Effector memory CD4-positive, alpha-beta T cell (primary cell): ENCODE measurements at places on chromosomes 3 and 15.

- no peak for DNase-seq
These were observed 301.2 kb downstream of the OXSM start for GRCh38 chr3:26091096-26091495.

- no peak for DNase-seq
These were observed 23.0 kb upstream of the MUSTN1 start for GRCh38 chr3:52857864-52858263.

DNA sequence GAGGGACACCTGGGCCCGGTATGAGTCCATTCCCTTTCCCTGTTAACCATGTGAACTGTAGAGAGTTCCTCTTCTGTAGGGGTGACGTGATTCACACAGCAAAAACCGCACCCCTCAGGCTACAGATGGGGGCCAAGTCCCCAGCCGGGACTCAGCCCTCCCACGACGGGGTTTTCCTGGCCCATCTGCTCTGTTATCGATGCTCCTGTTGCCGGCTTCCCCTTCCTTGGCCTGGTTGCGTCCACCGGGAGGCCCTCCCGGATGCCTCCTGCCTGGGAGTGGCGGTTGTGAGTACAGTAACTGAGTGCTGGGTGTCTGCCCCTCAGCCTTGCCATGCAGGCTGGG, 817 bp upstream of the PLXNA1 start:
- DNase-seq, result peak; percentile 67

- no peak for DNase-seq
These were observed 59.4 kb downstream of the DENND4A start for GRCh38 chr15:65732698-65733097.

DNA sequence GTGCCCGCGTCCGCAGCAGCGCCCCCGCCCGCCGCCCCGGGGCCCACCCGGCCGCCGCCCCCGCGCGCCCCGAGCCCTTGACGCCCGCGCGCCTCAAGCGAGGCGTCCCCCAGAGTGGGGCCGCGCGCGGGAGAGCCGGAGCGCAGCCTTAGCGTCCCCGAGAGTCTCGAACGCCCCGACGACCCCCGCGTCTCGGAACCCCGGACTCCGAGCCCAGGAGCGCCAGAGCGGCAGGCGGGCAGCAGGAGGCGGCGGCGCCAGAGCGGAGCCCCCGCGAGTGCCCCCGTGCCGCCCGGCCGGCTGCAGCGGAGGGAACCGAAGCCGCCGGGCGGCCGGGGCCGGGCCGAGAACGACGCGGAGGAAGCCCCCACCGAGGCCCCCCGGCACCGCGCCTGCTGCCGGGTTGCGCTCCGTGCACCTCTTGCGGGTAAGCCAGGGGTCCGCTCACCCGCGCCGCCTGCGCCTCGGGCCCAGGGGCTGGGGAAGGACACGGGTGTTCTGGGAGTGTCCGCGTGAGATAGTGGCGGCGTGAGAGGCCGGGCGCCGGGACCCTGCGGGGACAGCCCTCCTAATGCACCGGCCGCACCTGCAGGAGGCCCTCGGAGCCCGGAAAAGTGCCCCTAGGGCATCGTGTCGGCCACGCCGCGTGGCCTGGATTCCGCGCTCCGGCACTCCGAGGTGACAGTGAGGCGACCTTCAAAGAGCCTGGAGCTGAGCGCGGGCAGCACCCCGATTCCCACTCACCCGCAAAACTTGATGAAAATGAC, 52.0 kb upstream of the ULK4 start:
- no peak for DNase-seq

GRCh38 chr3:183664913-183665381, 29.5 kb downstream of the KLHL24 start:
- no peak for DNase-seq

DNA sequence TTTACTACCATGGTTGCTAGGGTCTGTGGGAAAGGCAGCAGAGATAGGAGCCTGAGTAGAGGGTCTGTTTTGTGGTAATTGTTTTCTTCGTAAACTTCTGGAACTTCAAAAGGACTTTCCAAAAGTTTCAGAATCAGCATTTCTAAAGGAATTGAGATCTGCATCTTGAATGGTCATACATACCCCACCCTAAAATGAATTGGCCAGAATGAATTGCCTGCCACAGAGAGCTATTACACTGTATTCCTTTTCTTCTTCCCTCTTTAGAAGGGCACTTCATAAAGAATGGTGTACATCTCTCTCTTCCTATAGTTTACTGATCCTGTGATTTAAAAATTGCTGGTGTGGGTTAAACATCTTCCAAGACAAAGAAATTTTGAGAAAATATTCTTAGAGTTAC, 525.7 kb downstream of the NLGN1 start:
- no peak for DNase-seq

- DNase-seq, result no peak
These were observed 50.8 kb downstream of the CPN2 start for GRCh38 chr3:194300382-194300758.

GRCh38 chr3:32502946-32503286, 264 bp upstream of the CMTM6 start:
- DNase-seq, result no peak

DNA sequence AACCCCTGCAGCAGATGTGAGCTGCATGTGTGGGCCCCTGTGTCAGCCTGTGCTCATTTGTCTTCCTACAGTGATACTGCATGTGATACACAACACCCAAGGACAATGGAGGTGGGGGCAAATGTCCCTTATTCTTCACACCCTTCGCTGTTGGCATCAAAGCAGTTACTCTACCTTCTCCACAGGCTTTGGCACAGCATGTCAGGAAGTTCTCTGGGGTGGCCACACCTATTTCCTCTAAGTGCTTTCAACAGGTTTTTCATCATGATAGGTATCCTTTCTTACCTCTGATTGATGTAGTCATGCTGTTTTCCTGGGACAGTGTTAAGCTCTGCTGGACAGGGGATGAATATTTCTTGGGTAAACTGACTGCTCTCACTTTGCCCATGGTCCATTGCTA, 29.5 kb downstream of the ZNF662 start:
- no peak for DNase-seq

GRCh38 chr3:45803252-45803935, 7.1 kb upstream of the SLC6A20 start:
- DNase-seq, result no peak

GRCh38 chr3:186209810-186210752, 101.2 kb upstream of the ETV5 start:
- DNase-seq, result no peak

GRCh38 chr3:134931045-134931785, 136.2 kb downstream of the EPHB1 start:
- no peak for DNase-seq

DNA sequence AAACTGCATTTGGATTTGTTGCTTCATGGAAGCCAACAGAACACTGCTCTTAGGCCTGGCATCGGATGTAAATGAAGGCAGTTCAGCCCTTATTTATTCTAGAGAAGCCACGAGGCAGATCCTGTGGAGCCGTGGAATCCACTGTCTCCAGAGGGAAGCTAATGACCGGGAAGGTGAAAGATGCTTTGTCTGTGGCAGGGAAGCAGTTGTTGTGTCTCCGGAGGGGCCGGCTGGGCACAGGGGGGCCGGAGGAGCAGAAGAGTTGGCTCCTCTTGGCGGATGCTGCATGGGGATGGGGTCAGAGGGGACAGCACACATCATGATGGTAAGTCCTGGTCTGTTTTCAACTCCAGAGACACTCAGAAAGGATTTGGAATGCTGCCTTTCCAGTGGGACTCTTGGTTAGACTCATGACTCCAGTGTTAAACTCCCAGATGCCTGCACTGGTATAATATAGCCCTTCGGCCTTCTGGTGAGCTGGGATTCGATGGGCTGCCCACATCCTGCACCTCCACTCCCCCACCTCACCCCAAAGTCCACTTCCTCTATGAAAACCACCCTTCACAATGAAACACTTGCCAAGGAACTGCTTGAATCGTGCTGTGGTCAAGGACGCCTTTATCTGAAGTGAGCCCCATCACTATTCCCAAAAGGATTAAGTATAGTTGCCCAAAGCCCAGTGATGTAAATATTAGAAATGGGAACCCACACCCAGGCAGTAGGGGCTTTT, 33.6 kb downstream of the TPM1 start:
- no peak for DNase-seq

- no peak for DNase-seq
These were observed 75.6 kb downstream of the ST6GAL1 start for GRCh38 chr3:187005827-187006481.

- no peak for DNase-seq
These were observed 34.2 kb downstream of the SEMA5B start for GRCh38 chr3:122993124-122993978.

- no peak for DNase-seq
These were observed 21.0 kb downstream of the SLCO2A1 start for GRCh38 chr3:134008630-134009156.

DNA sequence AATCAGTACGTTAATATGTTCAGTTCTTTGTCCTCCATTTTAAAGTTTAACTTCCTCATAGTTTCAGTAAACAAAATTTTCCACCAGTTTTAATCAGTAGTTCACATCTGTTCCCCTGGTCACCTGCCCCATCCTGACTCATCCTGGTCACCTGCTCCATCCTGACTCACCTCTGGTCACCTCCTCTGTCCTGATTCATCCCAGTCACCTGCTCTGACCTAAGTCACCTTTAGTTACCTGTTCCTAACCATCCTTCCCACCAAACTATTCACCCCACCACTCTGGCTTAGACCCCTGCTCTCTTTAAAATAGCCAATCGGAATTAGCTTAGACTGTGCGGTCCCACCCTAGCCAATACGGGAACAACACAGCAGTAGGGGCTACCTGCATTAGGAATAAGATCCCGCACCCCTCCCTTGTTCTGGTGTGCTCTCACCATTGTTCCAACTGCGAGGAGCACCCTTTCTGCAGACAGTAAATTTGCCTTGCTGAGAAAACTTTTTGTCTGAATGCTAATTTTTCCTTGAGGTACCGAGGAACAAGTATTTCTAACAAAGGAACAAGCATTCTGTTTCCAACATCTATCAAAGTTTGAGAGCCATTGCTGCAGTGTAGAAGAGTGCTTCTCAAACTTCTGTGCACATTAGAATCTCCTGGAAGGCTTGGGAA, 169.3 kb downstream of the ADAMTS17 start:
- no peak for DNase-seq

DNA sequence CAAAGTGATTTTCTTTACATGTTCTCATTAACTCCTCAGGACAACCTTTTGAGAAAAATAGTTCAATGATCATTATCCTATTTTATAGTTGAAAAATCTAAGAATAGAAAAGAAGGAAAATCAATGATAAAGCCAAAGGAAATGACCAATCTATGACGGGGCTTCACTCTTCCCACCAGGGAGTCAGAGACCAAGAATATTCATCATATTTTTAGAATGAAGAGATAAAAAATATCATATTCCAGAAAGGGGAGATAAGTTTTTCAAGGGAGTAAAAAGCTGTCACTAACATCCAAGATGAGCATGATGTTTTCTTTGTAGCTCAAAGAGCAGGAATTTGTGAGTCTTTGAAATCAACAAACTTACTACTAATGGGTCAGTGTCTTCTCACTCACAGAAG, 71.5 kb upstream of the LPP start:
- DNase-seq, result no peak

DNA sequence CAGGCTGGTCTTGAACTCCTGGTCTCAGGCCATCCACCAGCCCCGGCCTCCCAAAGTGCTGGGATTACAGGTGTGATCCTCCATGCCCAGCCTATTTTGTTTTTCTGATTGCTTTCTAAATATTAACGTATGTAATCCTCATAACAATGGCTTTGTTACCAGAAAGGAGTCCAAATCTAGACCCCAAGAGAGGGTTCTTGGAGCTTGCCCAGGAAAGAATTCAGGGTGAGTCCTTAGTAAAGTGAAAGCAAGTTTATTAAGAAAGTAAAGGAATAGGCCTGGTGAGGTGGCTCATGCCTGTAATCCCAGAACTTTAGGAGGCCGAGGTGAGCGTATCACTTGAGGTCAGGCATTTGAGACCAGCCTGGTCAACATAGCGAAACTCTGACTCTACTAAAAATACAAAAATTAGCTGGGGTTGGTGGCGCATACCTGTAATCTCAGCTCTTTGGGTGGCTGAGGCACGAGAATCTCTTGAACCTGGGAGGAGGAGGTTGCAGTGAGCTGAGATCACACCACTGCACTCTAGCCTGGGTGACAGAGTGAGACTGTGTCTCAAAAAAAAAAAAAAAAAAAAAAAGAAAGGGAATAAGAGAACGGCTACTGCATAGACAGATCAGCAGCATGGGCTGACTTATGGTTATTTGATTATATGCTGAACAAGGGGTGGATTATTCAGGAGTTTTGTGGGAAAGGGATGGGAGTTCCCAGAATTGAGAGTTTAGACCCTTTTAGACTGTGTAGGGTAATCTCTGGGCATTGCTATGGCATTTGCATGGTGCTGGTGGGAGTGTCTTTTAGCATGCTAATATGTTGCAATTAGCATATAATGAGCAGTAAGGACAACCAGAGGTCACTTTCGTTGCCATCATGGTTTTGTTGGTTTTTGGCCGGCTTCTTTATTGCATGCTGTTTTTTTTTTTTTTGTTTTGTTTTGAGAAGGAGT, 36.1 kb downstream of the TYRO3 start:
- no peak for DNase-seq

- DNase-seq, result no peak
These were observed 138.4 kb upstream of the NAALADL2 start for GRCh38 chr3:174720717-174721116.

DNA sequence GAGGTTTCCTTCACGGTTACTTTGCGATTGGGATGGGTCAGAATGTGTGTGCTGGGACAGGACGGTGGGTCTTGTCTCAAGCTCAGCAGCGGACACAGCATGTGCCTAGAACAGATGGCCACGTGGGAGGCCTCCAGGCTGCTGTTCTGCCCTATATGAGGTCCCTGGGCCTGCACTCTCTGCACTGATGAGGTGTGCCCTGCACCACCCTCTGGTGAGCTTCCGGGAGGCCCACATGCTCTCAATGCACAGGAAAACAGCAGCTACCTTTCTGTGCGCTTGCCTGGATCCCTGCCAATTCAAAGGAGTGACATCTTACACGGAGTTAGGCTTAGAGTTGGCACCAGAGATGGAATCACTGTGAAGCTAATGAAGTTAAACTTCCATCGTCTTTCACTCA, 59.8 kb downstream of the BOC start:
- no peak for DNase-seq

DNA sequence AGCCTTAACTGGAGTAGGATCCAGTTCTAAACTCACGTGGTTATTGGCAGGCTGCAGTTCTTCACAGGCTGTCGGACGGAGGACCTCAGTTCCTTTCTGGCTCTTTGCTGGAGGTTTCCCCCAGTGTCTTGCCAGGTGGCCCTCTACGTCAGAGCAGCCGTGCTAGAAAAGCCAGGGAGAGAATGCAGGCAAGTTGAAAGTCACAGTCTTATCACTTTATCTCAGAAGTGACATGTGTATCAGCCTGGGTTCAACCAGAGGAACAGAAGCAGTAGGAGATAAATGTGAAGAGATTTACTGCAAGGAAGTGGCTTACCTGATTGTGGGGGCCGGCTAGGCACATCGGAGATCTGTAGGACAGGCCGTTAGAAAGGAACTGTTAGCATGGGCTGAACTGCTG, 125.3 kb upstream of the BNIP2 start:
- DNase-seq, result no peak
